Inflammatory macrophage (primary cell): ENCODE measurements at places on chromosomes 1 and 21.
A peak's percentile ranks its signal among the peaks of the same experiment; 100 is the strongest.

DNA sequence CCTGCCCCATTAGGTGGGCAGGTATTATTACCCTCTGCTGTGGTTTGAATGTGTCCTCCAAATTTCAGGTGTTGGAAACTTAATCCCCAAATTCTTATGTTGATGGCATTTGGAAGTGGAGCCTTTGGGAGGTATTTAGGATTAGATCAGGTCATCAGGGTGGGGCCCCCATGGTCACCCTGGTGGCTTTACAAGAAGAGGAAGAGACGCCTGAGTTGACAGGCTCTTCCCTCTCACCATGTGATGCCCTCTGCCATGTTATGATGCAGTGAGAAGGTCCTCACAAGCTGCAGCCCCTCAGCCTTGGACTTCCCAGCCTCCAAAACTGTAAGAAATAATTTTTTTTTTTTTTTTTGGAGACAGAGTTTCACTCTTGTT, 8.8 kb upstream of the THEMIS2 start:
- DNase-seq, result peak; percentile 86

DNA sequence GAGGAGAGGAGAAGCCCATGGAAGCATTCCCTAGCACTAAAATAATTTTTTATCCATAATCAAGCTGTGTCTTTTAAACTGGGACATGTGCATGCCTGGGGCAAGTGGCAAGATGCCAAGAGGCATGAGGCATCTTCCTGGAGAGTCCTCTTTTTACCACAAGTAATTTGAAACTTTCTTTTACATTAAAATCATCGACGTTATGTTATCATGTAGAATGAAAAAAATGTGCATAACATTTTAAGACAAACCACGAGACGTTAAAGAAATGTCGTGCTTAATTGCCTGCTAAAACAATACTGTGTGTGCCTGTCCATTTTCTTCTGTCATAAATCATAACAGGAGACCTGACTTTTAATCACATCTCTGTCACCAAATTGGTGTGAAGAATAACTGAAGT, 1.5 kb downstream of the STYXL2 start:
- DNase-seq, result no peak

DNA sequence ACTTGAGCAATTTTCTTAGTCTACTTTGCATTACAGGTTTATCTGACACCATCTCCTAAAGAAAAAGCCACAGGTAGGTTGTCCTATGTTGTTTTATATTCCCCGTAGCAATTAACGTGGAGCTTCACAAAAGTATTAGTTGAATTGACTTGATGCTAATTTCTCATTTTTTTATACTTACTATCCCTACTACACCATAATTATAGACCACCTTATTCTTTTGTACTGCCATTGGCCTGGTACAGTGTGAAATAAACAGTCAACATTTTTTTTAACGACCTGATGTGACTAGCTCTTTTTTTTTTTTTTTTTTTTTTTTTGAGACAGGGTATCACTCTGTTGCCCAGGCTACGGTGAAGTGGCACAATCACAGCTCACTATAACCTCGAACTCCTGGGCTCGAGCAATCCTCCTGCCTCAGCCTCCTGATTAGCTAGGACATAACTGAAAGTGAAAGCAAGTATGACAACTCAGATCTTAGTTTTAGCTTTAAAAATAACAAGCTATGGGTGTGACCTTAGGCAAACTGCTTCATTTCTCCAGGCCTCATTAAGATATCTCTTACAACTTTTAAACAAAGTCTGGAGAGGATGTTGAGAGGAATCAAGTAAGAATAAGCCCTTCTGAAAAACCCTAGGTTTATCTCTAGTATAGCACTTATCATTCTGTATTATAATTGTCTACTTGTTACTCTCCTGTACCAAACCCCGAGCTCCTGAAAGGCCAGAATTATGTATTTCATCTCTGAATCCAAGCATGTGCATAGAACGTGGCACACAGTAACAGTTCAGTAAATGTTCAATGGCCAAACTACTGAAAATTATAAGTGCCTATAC, 49.5 kb downstream of the LUZP1 start:
- no peak for DNase-seq

DNA sequence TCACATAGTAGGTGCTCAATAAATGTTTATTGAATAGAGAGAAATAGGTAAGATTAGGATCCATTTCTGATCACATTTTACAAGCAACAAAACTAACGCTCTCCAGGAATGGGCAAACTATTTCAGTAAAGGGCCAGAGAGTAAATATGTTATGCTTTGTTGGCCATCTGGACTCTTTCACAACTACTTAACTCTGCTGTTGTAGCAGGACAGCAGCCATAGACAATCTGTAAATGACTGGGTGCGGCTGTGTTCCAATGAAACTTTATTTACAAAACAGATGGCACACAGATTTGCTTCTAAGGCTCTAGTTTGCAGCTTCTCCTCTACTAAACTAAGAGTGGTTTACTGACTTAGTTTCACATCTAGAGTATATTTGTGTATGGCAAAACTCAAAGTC, 83.0 kb upstream of the BACH1 start:
- DNase-seq, result no peak

GRCh38 chr1:65979136-65980044, 186.7 kb downstream of the PDE4B start:
- DNase-seq, result no peak

DNA sequence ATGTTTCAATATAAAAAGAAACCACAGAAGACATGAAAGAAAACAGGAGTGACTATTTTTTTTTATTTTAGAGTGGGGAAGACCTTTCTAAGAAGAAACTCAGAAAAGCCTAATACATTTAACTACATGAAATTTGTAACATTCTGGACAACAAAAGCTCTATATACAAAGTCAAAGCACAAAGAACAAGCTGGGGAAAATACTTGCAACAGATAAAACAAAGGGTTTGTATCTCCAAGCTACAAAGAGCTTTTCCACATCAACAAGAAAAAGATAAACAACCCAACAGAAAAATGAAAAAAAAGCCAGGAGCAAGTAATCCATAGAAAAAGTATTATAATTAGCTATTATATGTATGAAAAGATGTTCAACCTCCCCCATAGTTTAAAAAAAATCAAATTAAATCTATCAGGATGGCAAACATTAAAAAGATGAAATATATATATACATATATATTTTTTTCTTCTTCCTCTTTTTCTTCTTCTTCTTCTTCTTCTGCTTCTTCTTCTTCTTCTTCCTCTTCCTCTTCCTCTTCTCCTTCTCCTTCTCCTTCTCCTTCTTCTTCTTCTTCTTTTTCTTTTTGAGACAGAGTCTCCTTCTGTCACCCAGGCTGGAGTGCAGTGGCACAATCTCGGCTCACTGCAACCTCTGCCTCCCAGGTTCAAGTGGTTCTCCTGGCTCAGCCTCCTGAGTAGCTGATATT, 49.1 kb upstream of the EPS8L3 start:
- no peak for DNase-seq

DNA sequence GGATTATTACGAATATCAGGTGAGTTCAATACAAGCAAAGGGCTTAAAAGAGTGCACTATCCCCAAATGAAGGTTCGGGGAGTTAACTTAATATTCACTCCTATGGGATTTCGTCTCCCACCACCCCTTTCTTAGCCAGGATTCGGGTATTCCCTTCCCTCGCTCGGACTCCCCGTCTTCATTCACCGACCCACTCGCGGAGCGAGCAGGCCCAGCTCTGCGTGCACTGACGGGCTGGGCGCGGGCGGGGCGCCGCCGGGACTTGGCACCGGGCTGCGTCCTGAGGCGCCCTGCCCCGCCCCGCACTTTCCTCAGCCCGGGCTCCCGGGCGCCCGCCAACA, 7.7 kb upstream of the MPZL1 start:
- peak; percentile 83 for DNase-seq

GRCh38 chr1:155537193-155537592, 25.4 kb downstream of the ASH1L start:
- no peak for DNase-seq

DNA sequence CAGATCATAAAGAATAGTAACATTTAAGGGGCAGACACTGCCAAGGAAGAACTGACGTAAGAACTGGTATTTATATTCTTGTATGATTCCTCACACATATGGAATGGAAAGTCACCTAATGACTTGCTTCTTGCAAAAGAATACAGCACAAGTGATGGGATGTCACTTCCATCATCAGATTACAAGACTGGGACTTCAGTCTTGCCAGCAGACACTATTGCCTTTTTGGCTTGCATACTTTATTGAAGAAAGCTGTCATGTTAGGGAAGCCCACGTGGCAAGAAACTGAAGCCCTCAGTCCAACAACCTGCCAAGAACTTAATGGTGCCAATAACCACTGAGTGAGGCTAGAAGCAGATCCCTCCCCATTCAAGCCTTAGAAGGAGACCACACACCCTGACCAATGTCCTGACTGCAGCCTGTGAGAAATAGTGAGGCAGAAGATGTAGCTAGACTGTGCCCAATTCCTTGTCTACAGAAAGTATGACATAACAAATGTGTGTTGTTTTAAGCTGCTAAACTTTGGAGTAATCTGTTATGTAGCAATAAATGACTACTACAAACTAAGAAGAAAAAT, 12.0 kb downstream of the EGLN1 start:
- DNase-seq, result no peak

- no peak for DNase-seq
Measured at GRCh38 chr1:206800411-206800810, 28.1 kb upstream of the IL10 start.
